ENCODE measurements at places on chromosomes 3 and 15.

DNA sequence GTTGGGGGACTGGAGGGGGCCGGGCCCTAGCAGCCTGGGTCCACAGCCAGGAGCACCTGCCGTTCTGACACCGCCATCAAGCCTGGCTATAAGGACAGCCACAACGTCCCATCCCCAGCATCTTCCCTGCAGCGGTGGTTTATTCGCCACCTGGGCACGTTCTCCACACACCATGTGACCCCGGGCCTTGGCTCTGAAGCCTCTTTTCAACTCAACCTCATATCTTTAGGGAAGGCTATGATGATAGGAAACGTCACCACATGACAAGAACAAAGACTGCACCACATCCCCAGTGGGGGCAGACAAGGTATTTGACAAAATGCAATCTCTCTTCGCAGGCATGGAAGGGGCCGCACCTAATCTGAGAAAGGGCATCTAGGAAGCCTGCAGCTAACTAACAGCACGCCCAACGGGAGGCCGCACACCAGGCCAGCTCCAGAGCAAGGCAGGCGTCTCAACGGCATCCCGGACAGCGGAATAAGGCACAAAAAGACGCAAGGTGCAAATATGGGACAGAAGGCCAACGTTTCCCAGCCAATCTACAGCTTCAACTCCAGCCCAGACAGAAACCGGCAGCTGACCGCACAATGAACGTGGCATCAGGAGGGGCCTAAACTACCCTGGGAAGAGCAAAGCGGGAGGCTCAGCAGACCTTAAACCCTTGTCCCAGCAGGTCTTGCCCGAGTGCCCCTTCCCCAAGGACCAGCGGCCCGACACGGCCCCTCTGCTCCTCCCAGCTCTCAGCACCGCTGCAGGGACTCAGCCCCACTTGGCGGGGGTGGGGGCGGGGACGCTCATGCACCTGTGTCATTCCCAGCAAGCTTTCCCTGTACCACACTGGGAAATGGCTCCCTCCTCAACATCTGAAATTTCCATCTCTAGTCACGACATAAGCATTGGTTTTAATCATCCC is 41.9 kb downstream of the NIPA2 start:
- DNase-seq = no peak

- DNase-seq = no peak
Observed at GRCh38 chr3:194129581-194130133, 6.3 kb upstream of the HES1 start.

GRCh38 chr3:166195808-166196207 is 358.6 kb upstream of the BCHE start:
- DNase-seq = peak; percentile 49

DNA sequence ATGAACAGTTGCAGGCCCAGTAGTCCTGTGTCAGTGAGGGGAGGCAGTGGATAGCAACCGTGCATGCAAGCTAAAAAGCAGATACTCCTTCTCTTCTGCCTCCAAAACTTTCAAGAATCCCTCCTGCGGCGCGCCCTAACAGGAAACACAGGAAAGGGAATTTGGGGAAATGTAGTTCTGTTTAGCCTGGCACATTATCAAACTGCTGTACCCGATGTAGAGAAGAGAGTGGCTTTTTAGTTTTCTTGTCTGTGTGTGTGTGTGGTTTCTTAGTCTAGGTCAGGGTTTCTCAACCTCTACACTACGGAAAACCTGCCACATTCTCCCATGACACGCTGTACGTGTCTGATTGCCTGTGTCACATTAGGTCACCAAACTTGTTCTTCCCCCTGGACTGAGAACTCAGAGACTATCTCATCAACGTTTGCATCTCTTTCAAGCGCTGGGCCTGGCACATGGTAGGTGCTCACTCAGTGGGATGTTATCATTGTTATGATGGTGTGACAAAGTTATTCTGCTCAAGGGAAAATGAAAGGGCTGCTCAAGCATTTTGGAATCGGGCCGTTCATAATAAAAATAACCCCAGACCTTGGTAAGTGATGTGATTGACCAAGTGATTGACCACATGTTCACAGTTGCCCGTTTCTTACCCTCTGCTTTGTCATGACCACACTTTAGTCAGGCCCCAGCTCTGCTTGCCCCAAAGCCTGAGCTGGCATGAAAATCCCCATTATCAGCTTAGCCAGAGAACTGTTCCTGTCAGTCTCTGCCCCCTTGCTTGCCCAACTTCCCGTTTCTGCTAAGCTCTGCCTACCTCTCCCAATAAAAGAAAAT is 33.2 kb downstream of the TM4SF4 start:
- peak; percentile 96 for DNase-seq

DNA sequence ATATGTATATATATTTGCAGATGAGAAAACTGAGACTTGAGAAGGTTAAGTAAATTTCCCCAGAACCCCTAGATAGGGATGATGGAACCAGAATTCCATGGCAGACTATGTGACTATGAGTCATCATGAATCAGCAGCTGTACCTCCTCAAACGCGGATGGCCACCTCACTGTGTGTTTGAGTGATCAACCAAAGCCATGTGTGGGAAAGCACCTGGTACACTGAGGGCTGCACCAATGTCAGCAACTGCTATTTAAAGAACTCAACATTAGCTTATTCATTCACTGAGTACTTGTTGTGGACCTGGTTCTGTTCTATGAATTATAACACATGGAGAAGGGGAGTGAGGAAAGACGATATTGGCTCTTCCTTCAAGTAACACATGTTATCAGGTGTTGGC is 377.0 kb downstream of the GAP43 start:
- DNase-seq = peak; percentile 95

GRCh38 chr3:43211681-43212080 is 74.7 kb upstream of the SNRK start:
- DNase-seq = no peak

DNA sequence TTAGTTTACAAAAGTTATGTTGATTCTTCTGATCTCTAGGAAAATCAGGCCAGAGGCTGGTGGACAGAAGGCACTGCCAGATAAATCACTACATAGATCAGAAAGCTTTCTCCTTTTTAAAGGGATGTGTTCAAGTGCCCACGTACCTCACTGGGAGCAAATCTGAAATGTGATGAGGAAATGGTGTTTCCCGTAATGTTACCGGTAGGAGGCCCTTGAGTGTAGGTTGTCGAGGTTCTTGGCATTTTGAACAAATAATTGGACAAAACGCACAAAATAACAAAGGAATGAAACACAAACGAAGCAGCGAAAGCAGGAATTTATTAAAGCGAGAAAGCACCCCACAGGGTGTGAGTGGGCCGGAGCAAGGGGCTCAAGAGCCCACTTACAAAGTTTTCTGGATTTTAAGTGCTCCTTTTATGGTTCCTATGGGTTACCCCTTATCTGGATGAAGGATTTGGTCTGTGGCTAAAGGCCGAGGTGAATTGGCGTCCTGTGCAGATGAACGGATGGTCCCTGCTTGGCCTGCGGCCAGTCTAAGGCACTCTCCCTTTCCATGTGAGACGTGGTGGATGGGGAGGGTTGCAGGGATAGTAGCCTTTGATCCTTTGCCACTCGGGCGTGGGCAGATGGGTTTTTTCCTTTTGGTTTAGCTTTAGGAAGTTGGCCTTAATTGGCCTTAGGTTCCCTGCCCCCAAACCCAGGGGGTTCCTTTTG is 1.0 kb downstream of the SNX1 start:
- DNase-seq = peak; percentile 49

GRCh38 chr15:78197632-78198031 is 36.7 kb downstream of the ACSBG1 start:
- no peak for DNase-seq

GRCh38 chr15:42065468-42065867 is 28.9 kb downstream of the PLA2G4D start:
- DNase-seq = no peak

DNA sequence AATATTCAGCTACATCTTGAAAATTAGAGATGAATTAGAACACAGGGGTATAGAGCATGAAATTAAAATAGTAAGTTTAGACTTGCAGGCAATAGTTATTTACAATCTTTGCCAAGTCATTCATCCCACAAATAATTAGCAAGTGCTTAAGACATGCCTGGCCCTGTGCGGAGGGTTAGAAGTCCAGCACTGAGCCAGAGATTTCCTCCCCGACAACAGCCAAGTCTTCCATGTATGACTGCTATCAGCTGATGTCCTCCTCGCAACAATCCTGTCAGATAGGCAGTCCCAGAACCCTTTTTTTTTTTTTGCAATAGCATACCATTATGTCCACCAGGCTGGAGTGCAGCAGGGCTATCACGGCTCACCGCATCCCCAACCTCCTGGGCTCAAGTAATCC is 14.6 kb downstream of the SIN3A start:
- no peak for DNase-seq

- no peak for DNase-seq
Observed at GRCh38 chr3:11390411-11391131, 118.4 kb downstream of the ATG7 start.

DNA sequence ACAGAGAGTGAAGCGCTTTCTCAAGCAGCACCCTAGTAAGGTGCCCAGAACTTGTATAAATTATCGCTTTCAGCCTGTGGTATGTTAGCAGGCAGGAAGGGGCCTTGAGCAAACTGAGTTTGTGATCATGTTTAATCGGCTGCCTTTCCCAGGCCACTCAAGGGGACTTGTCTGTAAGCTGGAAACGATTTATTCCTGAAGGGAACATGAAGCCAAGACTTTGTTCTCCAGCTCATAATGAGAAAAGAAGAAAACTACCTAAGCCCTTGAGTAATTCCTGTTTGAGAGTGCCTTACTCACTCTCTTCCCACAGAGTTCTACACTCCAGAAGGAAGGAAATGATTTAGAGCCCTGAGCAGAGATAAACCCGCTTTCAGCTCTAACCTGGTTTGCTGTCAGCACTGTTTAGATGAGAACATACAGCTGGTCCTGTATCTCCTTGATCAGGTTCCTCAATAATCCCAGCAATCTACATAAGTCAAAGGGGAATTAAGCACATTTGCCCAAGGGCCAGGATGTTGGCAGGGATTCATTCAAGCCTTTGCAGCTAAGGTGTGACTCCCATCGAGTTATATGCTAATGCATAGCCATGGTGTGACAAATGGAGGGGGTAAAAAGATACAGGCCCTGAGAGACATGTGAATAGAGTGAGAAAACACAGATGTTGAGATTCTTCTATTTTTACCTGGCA is 187.7 kb upstream of the SLC24A5 start:
- DNase-seq = no peak

DNA sequence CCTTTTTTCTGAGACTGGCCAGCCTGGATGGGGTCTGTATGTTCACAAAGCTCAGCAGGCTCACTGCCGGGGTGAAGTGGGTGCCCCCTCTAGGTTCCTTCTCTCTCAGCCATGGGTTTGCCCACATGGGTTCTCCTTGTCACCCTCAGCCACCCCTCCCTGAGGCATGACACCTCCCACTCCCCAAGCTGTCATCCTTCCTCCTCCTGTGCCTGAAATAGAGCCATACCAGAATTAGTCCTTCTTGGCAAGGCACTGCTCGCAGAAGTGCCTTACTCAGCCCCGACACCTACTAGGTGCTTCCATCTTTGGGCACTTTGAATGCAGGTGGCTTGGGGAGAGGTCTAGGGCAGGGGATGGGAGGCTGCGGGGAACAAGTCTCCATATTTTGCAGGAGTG is 62.9 kb upstream of the SEC13 start:
- no peak for DNase-seq

DNA sequence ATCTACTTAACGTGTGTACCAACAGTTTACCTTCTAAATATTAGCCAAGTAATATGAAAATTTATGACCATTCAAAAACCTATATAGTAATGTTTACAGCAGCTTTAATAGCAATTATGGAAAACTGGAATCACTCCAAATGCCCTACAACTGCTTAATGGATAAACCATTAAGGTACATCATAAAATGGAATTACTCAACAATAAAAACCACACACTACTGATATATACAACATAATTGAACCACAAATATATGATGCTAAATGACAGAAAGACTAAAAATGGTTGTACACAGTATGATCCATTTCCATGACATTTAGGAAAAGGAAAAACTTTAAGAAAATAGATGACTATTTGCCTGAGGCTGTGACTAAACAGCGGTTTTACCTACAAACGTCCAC is 467.1 kb upstream of the EPHA6 start:
- peak; percentile 5 for DNase-seq

GRCh38 chr15:85527895-85528294 is 147.5 kb downstream of the AKAP13 start:
- DNase-seq = peak; percentile 43

- no peak for DNase-seq
Observed at GRCh38 chr3:149738876-149739275, 13.4 kb downstream of the COMMD2 start.

- DNase-seq = peak; percentile 17
Observed at GRCh38 chr15:47620960-47621681, 96.2 kb upstream of the SEMA6D start.

GRCh38 chr3:32488474-32489008 is 14.1 kb downstream of the CMTM6 start:
- DNase-seq = no peak

DNA sequence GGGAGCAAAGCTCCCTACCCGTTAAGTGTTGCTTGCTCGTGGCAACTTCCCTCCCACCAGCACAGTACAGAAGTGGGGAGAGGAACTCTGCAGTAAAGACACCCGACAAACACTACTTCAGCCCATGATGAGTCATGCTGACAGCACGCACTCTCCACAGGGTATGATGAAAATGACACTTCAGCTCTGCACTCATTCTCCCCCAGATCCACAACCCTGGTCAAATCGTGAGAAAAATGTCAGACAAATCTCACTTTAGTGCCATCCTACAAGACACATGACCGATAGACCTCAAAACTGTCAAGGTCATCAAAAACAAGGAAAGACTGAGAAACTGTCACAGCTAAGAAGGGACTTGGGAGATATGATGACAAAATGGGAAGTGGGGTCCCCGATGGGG is 278.9 kb downstream of the OCA2 start:
- DNase-seq = peak; percentile 7

GRCh38 chr3:61853912-61854311 is 292.5 kb downstream of the PTPRG start:
- DNase-seq = no peak
